ENCODE measurements at places on chromosomes 4 and X.
A peak's percentile ranks its signal among the peaks of the same experiment; 100 is the strongest.

DNA sequence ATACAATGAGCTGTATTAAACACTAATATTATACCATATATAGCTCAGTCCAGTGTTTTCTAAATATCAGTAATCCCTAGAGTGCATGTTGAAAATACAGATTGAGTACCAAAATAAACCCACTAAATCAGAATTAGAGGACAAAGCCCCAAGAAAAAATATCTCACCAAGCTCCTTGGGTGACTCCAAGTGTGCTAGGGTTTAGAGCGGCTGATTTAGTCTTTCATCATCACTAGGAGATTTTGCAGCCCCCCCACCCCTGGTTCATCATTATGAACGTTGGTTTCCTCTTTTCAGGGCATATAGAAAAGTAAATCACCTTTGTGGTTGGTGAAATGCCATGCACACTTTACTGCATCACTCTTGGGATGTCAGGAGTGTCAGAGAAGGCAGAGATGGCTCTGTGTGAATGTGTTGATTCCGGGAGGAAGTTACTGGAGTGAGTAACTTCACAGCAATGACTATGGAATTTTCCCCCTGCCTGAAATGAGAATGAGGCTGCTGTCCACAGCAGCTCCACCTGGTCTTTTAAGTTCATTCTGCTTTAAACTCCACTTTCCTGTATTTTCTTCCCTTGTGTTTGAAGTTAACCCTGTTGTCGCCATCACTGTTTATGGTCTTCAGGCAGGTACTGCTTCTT is 25.2 kb upstream of the ANAPC4 start:
- peak; percentile 54 for DNase-seq

GRCh38 chr4:53459548-53459947 is 82.1 kb downstream of the FIP1L1 start:
- DNase-seq: peak; percentile 50

DNA sequence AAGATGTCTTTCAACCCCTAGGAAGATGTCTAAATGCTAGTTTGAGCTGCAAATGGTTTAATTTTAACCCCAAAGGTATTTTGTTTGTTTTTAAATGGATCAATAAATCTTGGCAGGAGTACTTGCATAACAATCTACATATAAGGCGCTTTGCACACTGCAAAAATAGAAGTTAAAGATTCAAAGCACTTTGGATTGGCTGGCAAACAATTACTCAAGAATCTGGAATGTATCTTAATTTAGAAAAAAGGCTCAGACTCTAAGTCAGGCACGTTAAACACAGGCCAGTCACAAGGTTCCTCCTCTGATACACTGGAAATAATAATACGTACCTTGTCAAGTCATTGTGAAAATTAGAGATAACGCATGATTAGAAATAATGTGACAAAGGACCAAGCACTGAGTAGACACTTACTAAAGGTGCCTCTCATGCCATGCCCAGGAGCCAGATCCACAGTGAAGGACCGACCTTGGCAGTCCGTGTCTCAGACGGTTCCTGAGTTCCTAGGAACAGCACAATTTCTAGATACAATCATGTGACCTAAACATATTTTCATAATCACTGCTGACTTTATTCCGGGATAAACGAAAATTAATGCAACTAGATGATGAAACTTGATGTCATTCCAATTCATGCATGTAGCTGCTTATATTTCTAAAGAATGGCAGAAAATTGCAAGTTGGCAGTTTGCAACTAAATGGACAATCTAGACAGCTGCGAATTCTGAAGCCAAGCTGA is 49.6 kb downstream of the PROM1 start:
- DNase-seq: peak; percentile 16

- no peak for DNase-seq
These were observed 99.6 kb downstream of the GUCY2F start for GRCh38 chrX:109382332-109382731.

DNA sequence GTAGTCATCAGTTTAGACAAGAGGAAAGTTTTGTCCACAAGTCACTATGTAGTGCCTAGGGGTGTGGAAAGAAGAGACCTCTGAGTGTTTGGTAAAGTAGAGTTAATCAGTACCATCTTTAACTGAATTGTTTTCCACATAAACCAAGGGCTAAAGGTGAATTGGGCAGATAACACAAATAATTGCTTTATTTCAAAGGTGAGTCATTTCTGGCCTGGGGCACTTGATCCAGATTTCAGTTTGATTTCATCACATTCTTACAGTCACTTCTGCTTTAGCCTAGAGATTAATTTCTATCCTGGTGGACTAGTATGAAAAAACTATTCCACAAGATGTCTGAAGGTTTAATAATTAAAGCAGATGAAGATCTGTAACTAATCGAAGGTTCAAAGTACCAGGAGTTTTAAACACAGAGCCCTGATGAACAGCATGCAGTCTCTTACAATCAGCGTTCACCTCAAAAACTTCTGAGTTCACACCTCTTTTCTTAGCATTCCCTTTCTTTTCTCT is 74.5 kb upstream of the BOD1L1 start:
- DNase-seq: peak; percentile 38
